ENCODE measurements at places on chromosomes 16 and 17.
A peak's percentile ranks its signal among the peaks of the same experiment; 100 is the strongest.

GRCh38 chr16:75263963-75264445, 12.6 kb upstream of the BCAR1 start:
- DNase-seq, result no peak

- peak; percentile 90 for DNase-seq
Measured at GRCh38 chr17:2029911-2030778, at the start of gene DPH1. Gene DPH1, plus strand, starts transcription at chr17:2030153. Its CDS starts 17 bp downstream, at chr17:2030170.

GRCh38 chr17:7922845-7923628, 6.6 kb downstream of the KCNAB3 start:
- peak; percentile 81 for DNase-seq

- DNase-seq, result no peak
Measured at GRCh38 chr16:69610356-69610755, 44.6 kb downstream of the NFAT5 start.
